ENCODE measurements at places on chromosomes 16 and 17.

- peak; percentile 51 for DNase-seq
Measured at GRCh38 chr16:11291091-11291703, 10.1 kb upstream of the PRM1 start.

- no peak for DNase-seq
Measured at GRCh38 chr17:6285486-6285885, 149.4 kb downstream of the AIPL1 start.

DNA sequence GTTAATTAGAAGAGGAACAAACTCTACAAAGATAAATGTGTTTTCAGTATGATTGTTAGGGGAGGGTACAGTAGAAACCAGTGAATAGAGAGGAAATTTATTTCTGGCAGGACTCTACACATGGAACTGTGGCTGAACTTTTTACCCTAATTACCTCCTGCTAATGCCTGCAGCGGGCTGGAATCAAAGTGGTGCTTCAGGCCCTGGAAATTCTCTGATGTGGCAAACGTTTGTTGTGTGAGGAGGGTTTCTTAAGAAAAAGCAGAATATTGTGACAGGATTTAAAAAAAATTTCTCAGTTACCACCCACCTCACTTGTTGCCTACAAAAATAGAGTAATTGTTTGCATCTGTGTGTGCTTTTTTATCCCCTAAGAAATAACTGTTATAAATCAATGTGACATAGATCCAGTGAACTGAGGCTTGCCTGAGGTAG is 154.5 kb downstream of the BCAS3 start:
- DNase-seq = no peak

GRCh38 chr17:42287305-42287976 is 857 bp upstream of the STAT5A start:
- DNase-seq = peak; percentile 26

Data from GM23338 (cell line).